ENCODE measurements at places on chromosomes 6 and 20.

GRCh38 chr6:107655864-107656263, 165.9 kb downstream of the SOBP start:
- no peak for DNase-seq

- DNase-seq = no peak
Observed at GRCh38 chr6:68086199-68086598, 548.9 kb upstream of the ADGRB3 start.

DNA sequence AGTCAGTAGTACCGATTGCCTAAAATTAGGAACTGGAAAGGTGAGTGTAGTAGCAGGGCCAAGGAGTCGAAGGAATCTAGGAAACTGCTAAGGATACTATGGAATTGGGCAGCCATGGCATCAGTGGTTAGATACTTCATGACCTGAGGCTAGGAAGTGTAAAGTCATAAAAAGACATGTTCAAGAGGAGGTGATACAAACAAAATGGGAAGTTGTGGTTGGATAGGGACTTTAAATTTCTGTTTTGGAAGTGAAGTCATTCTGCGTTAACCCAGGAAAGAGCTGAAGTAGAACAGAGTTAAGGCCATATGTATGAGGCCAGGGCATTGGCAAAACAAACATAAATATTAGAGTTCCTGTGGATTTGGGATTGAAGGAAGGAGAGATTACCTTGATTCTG, 88.6 kb upstream of the TMEM181 start:
- DNase-seq = no peak

DNA sequence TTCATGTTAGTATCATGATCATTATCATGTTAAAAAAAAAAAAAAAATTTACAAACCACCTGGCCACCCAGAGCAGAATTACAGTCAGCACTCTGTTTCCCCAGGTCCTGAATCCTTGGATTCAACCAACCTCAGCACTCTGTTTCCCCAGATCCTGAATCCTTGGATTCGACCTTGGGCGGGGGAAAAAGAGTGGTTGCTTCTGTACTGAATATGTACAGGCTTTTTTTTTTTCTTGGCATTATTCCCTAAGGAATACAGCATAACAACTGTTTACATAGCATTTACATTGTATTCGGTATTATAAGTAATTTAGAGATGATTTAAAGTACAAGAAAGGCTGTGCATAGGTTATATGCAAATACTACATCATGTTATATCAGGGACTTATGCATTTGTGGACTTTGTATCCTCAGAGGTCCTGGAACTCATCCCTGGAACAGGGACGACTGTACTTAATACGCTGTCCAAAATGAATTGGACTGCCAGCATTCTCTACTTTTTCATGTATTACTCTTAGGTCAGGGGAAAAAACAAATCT, 31.2 kb downstream of the GCNT2 start:
- no peak for DNase-seq

DNA sequence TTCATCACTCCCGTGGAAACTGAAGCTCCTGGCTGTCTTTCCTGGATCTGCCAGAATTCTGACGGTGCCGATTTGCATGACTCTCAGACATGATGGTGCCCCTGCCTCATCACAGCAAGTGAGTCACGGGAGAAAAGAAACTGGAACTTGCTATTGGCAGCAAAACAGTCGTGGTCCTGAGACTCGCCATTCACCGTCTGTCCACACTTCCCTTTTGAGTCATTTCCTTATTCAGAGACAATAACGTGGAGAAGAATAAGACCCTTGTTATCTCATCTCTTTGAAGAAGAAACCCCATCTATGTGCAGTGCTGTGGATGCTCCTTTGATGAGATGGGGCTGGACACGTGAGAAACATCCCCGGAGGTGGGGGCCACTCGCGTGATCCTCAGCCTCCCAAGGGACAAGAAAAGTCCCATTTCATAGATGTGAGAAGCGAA, 4.2 kb downstream of the GPR31 start:
- peak; percentile 8 for DNase-seq

DNA sequence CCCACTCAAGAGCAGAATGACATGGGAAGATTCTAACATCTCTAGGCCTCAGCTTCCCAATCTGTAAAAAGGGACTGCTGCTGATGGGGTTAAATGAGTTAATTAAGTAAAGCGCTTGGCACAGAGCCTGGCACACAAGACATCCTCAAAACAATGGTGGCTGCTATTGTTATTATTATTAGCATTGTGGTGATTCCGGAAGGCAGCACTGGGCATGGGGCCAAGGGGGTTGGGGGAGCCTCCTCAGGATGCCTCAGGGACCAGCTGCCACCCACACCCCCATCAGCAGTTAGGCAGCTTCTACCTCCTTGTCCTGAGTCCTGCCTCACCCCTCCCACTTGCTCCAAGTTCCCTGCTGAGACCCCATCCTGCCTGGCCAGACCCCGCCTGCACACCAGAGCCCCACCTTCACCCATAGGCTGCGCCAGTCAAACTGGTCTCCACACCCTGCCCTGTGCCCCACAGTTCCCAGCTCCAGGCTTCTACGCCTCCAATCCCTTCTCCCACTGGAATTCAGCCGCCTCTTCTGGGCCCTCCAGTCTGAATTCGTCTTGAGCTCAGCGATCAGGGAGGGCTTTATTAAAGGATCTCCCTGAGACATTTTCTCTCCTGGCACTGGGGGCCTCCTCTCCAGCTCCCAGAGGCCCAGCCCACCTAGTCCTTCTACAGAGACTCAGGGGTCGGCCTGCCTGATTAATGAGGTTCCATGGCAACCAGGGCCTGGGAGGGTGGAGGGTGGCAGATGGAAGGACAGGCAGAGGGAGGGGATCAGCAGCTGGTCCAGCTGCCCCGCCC, 1.5 kb downstream of the E2F1 start:
- DNase-seq = no peak

DNA sequence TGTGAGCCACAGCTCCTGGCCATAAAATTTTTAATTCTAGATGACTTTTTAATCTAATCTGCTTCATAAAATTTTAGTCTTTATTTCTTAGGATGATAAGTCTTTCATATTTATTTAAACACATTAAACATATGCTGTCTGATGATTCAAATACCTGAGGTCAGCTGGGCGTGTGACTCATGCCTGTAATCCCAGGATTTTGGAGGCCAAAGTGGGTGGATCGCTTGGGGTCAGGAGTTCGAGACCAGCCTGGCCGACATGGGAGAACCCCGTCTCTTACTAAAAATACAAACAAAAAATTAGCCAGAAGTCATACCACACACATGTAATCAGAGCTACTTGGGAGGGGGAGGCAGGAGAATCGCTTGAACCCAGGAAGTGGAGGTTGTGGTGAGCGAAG, 53.1 kb downstream of the RBM24 start:
- DNase-seq = peak; percentile 30

DNA sequence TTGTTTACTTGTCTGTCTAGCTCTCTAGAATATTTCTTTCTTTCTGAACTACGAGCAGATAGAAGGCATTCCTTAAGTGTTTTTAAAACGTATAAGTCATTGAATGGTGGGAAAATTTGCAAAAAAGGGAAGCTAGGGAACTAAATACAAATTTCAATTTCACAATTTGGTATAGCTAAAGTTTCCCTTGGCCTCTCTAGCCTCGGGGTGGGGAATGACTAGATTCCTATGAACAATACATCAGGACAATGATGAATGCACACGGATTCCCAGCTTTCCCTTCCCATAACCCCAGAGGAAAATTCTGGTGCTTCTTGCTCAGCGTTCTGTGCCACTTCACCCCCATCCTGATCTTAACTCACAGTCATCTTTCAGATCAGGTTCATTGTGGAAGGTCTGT, 113.3 kb upstream of the ASF1A start:
- no peak for DNase-seq

- no peak for DNase-seq
Observed at GRCh38 chr6:143241111-143241510, 180.4 kb downstream of the AIG1 start.

DNA sequence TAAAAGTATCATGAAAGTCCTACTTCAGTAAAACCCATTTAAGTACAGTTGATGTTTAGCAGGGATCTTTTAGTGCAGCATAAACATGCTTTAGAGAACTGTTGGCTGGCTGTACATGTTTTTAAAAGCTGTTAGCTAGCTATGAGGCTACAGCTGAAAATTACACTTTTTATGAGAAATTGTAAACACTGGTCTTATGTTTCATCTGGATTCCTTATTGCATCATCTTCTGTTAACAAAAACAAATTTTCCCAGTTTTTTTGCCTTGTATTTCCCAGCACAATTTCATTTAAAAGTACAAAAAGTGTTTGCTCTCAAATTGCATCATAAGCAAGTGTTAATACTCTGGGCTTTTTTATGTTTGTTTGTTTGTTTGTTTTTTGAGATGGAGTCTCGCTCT, 18.3 kb upstream of the HLA-E start:
- DNase-seq = no peak

GRCh38 chr20:63116412-63117106, 99.4 kb downstream of the YTHDF1 start:
- DNase-seq = peak; percentile 80

DNA sequence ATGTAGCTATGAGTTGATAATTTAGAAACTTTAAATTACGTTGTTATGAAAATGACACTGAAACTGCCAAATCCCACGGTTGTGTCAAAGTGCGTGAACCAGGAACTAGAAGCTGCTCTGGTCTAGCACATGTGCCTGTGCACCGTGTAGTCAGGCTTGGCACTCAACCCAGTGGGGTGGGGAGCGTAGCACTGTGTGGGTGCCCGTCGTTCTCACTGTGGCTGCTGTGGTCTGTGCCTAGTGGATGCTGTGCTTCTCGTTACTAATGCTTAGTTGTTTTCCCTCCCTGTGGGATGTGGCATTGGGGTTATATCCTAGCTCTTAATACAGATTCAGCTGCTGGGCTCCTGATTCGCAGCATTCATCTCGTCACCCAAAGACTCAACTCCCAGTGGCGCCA, 46.2 kb upstream of the ADIG start:
- DNase-seq = no peak

- DNase-seq = peak; percentile 73
Observed at GRCh38 chr20:52104546-52105441, 86.8 kb downstream of the ZFP64 start.

DNA sequence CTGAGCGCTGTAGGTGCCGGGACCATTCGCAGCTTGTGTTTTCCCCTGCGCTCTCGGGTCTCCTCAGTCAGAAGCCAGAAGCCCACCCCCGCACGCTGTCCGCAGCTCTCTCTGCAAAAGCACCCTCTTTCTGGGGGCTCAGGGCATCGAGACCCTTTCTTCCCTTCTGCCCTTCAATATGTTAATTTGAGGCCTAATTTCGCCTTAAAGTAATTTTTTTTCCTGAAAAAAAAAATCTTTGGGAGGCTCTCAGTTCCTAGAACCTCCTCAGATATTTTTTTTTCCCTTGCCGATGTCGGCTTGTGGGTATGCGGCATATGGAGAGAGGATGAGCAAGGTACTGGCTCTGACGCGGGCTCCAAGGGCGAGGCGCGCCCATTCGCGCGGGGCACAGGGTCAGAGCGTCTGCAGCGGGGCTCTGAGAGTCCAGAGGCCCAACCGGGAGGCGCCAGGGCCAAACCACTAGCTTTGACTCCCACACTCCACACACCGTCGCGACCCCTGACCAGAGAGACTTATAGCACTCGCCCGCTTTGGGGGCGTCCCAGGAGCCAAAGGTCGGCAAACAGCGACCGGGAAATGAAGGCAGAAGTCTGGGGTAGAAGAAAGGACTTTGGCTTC, 893 bp downstream of the PRDM13 start:
- no peak for DNase-seq

DNA sequence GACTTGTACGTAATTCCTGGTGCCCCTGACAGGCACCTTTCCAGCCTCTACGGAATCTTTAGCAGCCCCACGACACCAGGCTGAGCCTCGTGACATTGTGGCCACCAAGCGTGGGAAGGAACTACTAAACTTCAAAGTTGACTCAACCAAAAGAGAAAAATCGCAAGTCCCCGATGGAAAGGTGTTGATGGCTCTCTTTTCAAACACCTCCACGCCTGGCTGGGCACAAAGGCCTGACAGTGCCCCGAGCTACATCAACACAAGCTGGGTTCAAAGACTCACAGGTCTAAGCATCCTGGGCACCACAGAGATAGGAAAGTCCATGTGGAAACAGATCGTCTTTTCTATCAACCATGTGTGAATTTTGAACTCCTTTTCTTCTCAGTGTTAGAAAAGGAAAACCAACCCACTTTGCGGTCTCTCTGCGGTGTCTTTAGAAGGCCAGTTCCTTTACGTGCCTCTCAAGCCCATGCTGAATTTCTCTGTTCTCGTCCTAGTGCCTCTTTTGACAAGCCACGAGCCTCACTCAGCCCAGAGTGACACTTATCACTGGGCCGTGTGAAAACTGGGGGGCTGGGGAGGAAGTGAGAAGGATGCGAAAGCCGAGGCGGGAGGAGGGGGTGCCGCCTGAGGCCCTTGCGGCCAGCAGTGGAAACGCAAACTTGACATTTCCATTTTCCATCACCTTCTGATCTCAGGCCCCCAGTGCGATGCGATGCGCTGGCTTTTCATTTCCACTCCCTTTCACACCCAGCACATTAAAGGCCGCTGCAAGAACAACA, 59.4 kb downstream of the GFOD1 start:
- no peak for DNase-seq

- no peak for DNase-seq
Observed at GRCh38 chr20:32366380-32366779, 8.2 kb downstream of the ASXL1 start.

GRCh38 chr20:63619505-63619904, 7.4 kb downstream of the GMEB2 start:
- no peak for DNase-seq

- no peak for DNase-seq
Observed at GRCh38 chr20:709423-709822, 33.8 kb upstream of the SCRT2 start.
